ENCODE measurements at places on chromosomes 2 and 18.

- peak; percentile 90 for DNase-seq
Measured at GRCh38 chr2:218398437-218399390, 954 bp upstream of the CTDSP1 start.

GRCh38 chr2:148022351-148022750 lies 1.5 kb downstream of the MBD5 start:
- no peak for DNase-seq

GRCh38 chr2:197673606-197674005 lies 1.8 kb downstream of the RFTN2 start:
- DNase-seq: no peak

DNA sequence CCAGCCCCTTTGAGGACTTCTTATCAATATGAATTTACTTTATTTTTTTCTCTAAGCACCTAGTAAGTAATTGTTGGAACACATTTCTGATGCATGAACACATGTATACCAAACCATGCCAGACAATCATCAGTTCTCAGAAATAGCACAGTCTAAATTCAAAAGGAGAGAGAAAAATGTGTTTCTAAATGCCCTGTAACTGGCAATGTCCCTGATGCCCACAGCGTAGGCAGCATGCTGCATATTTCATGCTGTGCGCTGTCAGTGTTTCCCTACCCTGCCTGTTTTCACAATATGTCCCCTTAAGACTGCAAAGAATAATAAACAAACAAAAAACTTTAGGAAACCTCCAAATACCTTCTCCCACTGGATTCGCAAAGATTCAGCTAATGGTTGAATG lies 881.0 kb upstream of the CHAC2 start:
- no peak for DNase-seq

DNA sequence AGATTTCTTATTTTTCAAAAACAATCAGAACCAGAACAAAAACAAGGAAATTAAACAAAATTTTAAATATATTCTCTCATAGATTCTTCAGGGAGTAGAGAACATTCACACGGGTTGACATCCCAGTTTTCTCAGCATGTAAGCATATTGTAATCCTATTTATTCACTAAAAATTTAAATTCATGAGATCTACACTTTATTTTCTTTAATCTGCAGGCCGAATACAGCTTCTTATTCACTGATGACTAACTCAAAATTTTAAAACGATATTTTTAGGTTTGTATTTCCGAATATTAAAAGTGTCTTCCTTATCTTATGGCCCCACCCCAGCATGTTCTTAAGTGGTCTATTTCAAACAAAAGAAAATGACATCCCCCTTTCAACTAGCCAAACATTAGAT lies 262.4 kb downstream of the MEIS1 start:
- DNase-seq: no peak

DNA sequence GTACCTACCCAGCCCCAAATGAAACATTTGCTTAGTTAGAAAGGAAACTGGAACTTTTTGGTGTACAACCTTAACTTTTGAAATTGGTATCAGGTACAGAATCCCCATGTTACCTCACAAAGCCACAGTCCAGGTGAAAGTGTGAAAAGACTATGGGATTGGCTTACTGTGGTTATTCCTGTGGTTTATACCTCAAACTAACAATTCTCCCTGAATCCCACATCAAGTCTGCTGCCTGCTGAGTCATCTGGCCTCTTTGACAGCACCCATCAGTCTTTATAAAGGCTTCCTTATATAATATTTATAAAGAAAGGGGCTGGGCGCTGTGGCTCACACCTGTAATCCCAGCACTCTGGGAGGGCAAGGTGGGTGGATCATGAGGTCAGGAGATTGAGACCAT lies 164.6 kb downstream of the TMEM247 start:
- peak; percentile 30 for DNase-seq

- DNase-seq: no peak
Measured at GRCh38 chr2:6454286-6454990, 411.3 kb downstream of the CMPK2 start.

GRCh38 chr2:163983911-163984310 lies 248.1 kb upstream of the FIGN start:
- DNase-seq: no peak

GRCh38 chr2:74845217-74845751 lies 11.4 kb downstream of the HK2 start:
- DNase-seq: peak; percentile 76

DNA sequence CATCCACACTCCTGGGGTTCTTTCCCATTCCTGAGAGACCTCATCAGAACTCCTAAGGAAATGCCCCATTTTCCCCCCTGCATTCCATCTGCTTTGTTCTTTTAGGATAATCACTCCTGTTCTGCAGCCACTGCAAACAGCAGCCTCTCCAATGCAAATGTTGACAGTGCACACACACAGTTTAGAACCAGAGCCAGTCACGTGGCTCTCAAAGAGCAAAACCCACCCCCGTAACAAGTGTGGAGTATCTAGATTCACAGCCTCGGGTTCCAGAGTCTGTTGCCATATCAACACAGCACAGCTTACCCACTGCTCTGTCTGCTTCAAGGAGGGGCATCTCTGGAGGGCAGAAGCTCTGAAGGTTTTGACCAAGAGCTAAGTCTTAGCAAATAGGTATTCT lies 180.0 kb downstream of the NAPG start:
- DNase-seq: no peak

GRCh38 chr2:173583196-173583595 lies 228.5 kb downstream of the CDCA7 start:
- no peak for DNase-seq
